ENCODE measurements at places on chromosomes 2 and 18.

GRCh38 chr2:49028101-49028500 lies 126.2 kb downstream of the FSHR start:
- no peak for DNase-seq

GRCh38 chr2:198097630-198098029 lies 293.2 kb downstream of the PLCL1 start:
- DNase-seq, result no peak

DNA sequence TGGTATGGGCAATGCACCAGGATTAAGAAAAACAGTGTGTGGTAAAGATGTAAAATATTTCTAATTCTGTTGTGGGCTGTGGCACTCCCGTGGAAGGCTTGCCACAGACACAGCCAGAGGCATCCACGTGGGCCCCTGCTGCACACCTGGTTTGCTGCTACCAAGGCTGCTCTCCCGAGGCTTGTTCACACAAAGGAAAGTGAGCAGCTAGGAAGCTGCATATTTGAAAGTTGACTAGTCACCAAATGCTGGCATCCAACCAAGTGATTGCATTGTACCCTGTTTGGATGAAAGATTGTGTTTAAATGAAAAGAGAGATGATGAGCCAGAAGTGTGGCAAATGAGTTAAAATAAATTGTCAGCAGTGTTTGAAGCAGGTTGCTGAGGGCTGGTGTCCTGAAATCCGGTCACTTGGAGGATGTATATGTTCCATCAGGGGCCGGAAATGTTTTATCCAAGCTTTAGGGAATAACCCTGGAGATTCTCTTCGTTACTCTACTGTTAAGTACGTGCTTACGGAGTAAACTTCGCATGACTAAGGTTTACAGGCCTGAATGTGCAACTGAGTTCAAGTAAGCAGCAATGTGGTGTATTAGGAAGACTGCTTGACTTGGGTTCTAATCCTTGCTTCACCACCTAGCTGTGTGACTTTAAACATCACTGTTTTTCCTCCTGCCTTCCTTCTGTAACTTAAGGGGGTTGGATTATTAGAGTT lies 86.1 kb downstream of the MSH2 start:
- DNase-seq, result no peak

GRCh38 chr2:160664603-160665140 lies 171.1 kb upstream of the RBMS1 start:
- no peak for DNase-seq

DNA sequence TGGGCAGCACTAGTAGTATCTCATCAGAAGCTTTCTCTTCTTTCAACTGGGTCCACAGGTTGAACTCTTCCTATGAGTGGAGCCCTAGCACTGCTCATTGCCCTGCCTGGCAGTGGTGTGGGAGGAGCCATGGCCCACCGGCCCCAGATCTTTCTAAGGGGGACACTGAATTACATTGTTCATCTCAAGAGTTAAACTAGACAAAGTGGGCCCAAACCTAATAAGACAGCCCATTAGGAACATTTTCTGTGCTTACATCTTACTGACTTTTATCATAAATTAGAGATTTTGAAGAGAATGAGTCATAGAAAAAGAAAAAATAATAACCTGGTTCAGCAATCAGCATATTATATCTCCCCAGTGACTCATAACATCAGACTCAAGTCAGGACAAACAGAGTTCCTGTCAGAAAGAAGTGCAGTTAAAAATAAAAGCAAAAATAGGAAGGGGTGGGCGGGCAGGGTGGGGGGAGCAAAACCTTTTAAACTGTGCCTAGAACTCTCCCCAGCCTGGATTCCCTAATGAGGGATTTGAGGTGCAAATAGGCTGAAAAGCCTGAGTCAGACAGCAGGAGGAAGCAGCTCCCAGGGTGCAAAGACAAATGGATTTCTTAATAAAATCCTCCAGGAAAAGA lies 161.6 kb upstream of the TRIB2 start:
- DNase-seq, result no peak

DNA sequence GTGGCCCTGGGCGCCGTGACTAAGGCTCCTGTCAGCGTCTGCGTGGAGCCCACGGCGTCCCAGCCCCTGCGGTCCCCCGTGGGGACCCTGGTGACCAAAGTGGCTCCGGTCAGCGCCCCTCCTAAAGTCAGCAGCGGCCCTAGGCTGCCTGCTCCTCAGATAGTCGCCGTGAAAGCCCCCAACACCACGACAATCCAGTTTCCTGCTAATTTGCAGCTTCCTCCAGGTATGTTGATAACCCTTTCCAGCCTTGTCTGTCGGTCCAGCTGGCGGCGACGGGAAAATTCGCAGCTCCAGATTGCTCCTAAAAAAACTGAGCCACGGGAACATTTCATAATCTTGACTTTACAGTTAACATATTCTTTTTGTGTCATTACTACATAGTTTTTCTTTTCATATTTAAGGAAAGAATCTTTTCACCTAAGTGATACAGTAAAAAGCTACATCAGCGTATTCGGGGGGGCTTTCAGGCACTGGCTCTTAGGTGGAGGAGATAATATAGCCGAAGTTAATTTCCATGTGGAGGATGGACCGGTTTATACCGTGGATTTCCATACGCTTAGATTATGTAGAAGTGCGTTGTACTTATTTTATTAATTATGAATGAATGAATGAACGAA lies 916 bp downstream of the TAF4B start:
- peak; percentile 78 for DNase-seq

DNA sequence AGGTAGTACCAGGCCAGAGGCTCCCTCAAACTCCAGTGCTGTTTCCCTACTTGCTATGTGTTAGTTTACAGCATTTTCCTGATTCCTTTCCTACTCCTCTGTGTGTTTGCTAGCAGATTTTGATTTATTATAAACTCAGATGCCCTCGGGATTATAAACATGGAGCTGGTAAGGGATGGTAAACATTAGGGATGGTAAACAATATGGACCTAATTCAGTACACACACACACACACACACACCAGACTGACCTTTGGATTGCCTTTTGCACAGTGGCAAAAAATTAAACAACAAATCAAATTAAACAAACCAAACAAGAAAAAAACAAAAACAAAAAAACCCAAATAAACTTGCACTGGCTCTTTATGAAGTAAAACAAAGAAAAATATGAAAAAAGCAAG lies 55.4 kb upstream of the ACVR1 start:
- peak; percentile 54 for DNase-seq

DNA sequence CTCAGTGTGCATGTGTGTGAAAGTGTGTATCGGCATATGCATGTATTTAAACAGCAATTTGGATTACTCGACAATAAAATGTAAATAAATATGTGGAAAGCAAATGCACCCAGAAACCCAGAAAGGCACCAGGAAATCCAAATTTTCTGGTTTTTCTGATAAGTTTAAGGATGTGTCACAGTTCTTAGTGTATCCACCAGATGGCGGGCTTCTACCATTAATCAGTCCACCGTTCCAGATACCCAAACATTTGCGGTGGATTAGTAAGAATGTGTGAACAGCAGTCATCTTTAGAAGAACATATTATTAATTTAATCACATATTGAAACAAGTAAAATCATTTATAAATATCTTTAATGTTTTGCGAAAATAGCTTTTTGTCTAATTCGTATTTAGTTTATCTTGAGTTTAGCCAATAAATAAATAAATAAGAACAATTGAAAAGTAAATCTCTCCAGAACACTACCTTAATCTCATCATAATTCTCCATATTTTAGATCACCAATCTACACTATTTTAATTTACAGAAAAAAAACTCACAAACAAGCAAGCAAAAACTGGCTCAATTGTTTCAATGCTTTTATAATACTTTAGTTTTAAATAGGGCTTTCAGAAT lies 298.9 kb downstream of the DSEL start:
- DNase-seq, result peak; percentile 81

DNA sequence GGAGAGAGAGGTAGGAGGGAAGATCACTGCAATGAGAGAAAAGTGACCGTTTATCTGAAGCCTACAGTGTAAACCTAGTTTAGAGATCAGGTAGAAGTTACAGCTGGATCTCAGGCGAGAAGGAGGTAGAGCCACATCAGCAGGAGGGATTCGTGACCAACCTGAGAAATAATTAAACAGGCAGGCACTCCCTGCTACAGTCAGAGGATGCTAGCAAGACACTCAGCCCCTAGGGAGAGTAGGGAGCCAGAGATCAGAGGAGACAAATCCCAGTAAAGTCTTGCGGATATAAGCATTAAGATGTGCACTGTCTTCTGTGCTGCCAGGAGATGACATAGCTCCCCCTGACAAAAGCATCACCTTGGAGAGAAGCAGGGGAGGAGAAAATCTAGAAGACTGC lies 629.1 kb upstream of the SLC39A10 start:
- DNase-seq, result peak; percentile 1

DNA sequence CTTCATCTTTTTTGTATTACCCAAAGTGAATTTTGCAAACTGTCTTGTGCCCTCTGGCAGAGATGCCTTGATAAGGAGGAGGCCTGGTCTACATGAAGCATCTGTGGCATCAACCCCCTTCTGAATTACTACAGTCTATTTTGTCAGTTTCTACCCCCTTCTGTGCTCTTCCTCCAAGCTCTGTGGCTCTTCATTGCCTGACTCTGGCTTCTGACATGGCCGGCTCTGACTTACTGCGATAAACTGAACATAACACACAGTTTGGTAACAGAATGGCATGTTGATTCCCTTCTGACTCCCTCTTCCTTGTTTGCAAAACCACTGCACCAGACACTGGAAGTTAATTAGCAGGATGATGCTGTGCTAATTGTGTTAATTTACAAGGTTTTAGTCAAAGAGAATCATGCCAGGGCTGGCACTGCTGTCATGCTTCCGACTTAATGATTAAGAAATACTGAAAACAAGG lies 122.5 kb downstream of the FIGN start:
- DNase-seq, result peak; percentile 85

- DNase-seq, result no peak
Observed at GRCh38 chr18:24051031-24051947, 36.7 kb downstream of the TTC39C start.

- DNase-seq, result no peak
Observed at GRCh38 chr2:199777916-199778315, 73.1 kb downstream of the FTCDNL1 start.

DNA sequence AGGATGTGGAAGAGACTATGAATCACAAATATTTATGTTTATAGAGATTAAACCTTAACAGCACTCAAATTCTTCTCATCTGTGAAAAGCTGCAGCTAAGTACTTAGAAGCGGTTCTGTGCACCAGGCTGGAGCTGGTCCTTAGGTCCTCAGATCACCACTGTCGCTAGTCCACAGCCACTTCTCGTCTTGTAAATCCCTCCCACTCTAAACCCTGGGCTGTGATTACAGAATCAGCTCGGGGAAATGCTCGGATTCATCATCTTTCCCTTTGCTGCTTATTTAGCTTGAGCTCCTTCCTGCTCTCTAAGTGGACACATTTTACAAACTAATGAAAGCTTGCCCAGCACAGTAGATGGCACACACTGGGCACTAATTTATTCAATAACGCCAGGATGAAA lies 61.7 kb downstream of the RNF152 start:
- no peak for DNase-seq

DNA sequence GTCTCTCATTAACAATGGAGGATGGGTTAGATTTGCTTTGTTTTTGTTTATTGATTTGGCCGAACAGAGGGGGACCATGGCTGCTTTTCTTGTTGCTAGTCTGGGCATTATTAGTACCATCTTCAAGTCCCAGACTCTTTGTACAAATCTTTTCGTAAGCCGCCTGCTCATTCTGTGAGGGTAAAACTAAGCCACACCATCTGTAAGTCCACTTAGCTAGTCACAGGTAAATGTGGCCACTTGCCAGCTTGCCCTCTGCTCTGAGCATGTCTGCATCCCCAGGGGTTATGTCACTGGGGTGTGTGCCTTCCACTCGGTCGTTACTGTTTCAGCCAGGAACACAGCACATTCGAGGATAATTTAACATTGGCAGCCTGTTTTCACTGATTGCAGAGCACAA lies 85.6 kb downstream of the SMIM21 start:
- DNase-seq, result peak; percentile 78

DNA sequence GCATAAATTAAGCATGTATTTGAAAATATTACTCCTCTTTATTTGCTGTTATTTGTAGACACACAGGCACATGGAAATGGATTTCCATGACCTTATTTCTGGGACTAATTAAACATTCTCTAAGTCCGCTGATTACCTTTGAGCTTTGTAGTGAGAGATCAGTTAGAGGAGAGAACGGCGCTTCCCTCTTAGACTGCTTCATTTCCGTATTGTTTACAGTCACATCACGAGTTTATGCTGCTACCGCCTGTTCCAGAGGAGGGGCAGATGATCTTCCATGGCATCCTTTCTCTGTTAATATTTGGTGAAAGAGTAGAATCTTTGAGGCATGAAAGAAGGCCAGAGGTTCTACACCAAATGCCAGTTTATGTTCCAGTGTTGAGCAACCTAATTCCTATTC lies 404.4 kb downstream of the TRIB2 start:
- no peak for DNase-seq

GRCh38 chr2:177352441-177353186 lies 40.0 kb upstream of the AGPS start:
- DNase-seq, result no peak

DNA sequence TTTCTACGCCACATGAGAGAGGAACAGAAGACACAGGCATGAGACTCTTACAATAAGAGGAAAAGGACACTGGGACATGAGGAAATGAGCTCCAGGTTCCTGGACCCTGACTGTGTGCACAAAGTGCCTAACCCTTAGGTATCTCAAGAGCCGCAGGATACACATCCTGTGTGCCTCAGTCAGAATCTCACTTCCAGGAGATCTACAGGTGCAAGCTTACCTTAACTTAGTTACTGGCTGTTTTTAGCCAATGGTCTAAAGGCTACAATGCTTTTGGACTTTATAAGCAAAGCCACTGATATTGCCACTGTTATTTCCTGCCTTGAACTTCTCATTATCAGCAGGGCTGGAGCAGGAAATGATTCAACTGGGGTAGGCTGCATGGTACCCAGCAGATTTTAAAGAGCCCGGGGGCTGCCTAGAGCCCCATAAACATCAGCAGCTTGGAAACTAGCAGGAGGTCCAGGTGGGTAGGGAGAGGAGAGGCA lies 254.4 kb downstream of the ZNF521 start:
- DNase-seq, result peak; percentile 93

- DNase-seq, result peak; percentile 8
Observed at GRCh38 chr2:45261746-45262145, 252.5 kb upstream of the SIX2 start.

Measured in NCI-H69 (cell line).